Suppressor macrophage treated with lipopolysaccharide for 4 hours (primary cell): ENCODE measurements at places on chromosomes 5 and 9.
A peak's percentile ranks its signal among the peaks of the same experiment; 100 is the strongest.

- no peak for DNase-seq
These were observed 272.8 kb downstream of the DOCK8 start for GRCh38 chr9:487429-487828.

GRCh38 chr5:171913987-171914273, 92.5 kb downstream of the FBXW11 start:
- DNase-seq, result no peak

DNA sequence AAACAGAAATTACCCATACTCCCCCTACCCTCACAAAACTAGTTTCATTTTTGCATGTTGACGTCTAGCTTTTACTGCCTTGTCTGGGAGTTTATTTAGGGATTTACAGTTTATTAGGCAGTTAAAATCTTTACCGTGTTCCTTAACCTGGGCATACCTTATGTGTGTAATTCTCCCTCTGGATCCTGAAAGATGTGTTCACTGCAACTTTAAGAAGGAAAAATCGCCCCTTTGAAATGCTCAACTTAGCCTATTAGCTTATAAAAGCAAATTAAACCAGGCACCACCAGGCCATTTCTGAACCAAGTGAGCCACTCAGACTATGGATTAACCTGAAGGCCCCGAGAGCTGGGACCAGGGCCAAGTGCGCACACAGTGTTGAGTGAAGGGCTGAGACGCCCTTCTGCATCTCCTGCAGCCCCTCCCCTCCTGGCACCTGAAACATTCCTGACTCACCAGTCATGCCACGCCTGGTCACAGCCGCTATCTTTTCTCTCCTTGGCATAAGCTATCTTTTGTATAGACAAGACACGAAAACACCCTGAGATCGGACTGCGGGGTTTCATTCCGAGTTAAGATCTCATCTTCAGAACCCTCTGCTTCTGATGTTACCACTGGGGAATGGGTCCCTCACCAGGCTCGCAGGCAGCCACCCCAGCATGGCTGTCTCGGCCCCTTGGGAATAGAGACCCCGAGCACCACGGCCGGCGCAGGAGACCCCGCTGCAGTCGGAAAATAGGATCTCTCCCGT, 111.9 kb downstream of the ROR2 start:
- no peak for DNase-seq

DNA sequence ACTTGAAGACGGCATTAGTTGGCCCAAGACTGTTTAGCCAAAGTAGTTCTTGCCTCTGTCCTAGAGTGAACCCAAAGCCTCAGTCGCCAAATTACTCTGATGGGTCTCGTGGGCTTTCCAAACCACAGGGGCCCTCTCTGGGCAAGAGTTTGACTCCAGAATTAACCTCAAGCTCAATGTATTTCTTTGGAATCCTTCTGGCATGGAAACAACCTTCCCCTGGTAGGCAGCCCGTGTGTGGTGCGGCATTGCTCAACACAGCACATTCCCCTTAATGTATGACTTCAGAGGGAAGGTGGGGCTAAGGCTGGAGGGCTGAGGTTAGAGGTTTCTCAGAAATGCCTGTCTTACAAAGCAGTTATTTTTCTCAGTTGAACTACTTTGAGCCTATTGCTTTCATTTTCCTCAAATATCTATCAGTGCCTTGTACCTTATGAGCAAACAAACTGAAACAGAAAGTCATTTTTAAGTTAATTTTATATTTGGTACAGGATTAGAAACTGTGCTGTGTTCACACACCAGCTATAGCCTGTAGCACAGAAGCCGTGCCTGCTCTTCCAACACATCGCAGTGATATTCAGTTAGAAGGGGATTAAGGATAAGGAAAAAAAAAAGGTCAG, 123.9 kb upstream of the HAPLN1 start:
- DNase-seq, result peak; percentile 15

DNA sequence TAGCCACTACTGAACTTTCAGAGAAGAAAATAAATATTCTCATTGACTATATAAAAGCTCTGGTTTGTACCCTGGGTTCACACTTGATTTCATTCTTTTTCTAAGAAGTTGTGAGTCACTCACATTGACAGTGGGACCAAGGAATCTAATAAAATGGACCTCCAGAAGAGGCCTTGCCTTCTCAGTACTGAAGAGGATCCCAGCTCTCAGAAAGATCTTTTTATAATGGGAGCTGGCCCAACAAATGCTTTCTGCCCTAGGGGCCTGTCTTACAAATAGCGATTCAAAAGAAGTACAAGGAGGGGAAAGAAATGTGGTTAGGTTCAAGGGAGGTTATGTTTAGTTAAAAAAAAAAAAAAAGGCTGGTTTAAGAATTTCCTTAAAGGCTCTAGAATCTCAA, 237.9 kb downstream of the ISL1 start:
- no peak for DNase-seq

DNA sequence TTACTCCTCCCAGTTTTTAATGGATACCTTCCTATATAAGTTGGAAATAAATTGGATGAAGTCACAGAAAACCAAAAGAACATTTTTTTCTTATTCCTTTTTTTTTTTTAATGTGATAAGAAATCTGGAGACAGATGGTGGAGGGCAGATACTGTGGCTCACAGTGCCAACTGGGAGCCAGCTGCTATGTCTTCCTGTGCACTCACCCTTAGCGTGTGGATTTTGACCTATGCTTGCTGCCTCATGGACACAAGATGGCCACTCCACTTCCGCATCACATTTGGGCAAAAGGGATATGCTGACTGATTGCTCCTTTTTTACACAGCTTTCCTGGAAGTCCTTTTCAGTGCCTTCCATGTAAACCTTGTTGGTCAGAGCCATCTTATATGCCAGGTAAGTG, 342.6 kb downstream of the MAN2A1 start:
- DNase-seq, result no peak

- DNase-seq, result no peak
These were observed 47.0 kb downstream of the CFAP90 start for GRCh38 chr5:7803937-7804336.

DNA sequence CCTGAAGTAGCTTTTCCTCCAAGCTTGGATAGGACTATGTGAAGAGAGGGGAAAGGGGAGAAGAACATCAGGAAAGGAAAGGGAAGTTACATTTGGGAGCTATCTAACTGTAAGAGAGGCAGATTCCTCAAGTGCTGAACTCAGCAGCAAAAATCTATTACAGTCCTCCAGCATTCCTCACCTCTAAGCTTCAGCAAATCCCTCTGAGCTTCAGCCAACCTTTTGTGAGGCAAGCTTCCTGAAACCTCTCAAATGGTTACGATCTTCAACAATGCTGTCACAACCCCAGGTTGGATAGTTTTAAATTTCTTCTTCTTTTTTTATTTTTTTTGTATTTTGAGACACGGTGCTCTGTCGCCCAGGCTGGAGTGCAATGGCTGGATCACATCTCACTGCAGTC, 2.5 kb upstream of the RNF38 start:
- DNase-seq, result no peak

DNA sequence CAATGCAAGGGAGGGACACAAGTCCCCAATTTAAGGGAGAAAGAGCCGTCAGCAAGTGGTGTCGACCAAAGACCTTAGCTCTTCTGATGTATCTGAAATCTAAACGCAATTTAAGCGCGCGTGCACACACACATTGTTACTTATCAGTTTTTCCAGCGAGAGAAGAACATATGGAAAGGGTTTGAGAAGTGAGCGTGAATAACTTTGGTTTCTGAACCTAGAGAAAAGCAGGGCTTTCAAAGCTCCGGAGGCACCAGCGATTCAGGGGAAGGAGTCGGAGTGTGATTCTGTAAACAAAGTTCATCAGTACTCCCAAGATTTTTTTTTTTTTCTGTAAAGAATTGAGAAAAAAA, 191.8 kb downstream of the MEF2C start:
- DNase-seq, result no peak

DNA sequence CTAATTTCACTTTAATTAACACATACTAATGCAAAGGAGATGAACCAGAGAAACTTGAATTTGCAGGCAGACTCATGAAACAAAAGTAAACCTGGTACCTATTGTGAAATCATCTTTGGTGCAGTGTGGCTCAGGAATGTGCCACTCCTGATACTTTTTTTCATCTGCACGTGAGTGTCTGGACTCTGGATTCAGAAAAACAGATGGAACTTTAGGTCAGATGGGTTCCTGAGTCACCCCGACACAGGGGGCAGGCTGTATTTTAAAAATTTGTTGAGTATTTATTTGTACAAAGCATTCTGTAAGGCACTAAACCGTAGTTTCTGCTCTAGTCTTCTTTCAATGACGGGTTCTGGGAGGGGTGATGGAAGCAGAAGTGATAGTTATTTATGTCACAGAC, 52.2 kb upstream of the TUT7 start:
- DNase-seq, result peak; percentile 32

DNA sequence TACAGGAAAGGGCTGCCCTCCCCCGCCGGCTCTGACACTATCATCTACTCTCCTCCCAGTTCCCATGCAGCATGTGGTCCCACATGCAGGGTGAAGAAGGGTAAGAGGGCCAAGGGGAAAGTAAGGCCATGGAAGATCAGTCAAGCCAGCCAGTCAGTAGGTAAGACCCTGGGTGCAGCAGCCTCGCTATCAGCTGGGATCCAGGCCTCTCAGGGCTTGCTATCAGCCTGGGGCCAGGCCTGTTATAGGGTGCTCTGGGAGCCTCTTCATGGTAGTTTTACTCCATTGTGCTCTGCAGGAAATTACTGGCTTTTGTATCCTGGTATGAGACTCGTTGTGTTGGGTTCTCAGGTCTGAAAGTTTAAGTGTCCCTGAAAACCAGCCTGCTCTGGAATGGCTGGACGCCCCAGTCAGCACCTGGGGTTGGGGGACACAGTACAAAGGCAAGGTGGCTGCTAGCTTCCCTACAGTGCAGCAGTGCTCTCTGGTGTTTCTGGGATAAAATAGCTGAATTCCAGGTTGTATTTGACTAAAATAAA, 21.4 kb downstream of the SLC22A4 start:
- no peak for DNase-seq

DNA sequence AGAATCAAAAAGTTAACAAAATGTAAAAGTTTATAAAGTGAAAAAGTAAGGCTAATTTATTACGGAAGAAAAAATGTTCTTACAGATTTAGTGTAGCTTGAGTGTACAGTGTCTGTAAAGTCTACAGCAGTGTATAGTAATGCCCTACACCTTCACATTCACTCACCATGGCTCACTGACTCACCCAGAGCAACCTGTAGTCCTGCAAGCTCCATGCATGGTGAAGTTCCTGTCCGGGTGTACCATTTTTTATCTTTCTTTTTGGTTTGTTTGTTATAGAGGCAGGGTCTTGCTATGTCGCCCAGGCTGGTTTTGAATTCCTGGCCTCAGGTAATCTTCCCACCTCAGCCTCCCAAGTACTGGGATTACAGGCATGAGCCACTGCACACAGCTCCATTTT, 93.6 kb downstream of the MED27 start:
- DNase-seq, result no peak

GRCh38 chr5:150412319-150413175, at the start of gene CD74:
Gene CD74, minus strand, starts transcription at chr5:150412910. Its CDS starts 161 bp downstream, at chr5:150412749.
- DNase-seq, result peak; percentile 91

- no peak for DNase-seq
These were observed 76.2 kb downstream of the NRG2 start for GRCh38 chr5:139966856-139967255.

DNA sequence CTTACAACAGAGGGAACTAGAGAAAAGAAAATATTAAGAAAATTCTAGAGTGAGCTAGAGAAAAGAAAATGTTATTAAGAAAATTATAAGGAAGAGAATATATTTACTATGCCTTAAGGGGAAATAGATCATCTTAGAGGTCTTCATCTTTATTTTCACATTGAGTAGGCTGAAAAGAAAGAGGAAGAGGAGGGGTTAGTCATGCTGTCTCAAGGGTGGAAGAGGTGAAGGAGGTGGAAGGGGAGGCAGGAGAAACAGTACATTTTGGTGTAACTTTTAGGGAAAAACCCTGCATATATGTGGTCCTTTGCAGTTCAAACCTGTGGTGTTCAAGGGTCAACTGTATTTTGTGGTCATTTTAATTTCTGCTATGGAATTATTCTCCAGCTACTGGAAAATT, 46.6 kb downstream of the PPIP5K2 start:
- DNase-seq, result peak; percentile 50

GRCh38 chr5:91591076-91591475, 208.0 kb upstream of the ARRDC3 start:
- no peak for DNase-seq

- no peak for DNase-seq
These were observed 42.9 kb upstream of the VDAC1 start for GRCh38 chr5:134047687-134048056.

GRCh38 chr5:2295476-2295875, 412.8 kb upstream of the IRX4 start:
- DNase-seq, result no peak

GRCh38 chr5:34410411-34411139, 245.6 kb upstream of the RAI14 start:
- DNase-seq, result no peak

GRCh38 chr9:130770679-130771442, 64.2 kb upstream of the ABL1 start:
- peak; percentile 60 for DNase-seq

DNA sequence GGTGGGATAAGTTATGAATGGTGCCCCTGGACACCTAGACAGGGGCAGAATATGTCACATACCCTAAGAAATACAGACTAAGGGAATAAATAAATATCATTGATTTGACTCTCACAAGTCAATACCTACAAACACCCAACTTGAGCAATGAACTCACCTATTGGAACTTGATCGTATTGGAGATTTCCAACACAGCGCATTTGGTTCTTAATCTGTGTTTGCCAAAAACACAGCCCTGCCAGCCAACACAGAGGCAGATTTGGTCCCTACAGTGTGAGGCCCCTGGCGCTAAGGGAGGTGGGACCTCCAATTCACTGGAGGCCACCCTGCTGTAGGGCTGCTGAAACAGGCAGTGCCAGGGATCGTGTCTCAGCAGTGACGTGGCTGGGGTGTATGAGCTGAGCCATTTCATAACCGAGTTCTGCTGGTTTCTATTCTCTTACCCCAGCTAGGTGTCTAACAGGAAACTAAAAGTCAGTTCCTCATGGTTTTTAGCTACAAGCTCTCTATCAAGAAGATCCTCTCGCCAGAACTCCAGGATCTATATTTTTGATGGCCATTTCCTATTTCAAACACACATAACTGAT, 84.5 kb downstream of the SLC1A1 start:
- DNase-seq, result peak; percentile 5

- DNase-seq, result no peak
These were observed 62.5 kb downstream of the CRB2 start for GRCh38 chr9:123418506-123418905.

DNA sequence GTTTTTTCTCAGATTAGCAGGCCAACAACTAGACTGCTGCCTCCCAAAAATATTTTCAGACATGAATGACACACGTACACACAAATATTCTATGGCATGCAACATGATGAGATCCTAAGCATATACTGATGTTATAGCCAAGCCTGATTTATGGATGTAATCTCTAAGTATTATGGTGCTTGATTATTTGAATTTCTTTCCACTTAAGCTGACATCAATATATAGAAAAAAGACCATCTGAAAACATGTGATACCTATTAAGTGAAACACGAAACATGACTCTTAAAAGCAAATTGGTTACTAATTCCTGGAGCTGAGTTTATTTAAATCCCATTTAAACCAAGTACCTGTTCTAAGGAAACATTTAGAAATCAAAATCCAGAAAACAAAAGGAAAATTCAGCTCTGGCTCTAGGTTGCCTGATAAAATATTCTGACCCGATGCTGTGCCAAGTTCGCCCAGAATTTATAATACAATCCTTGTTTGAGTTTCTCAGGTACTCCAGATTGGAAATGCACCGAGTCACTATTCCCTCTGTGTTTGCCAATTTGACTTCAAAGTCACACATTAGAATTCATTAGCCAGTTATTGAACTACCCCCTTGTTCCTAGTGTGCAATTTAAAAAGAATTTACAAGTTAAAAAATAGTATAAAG, 548.6 kb downstream of the CSNK1G3 start:
- no peak for DNase-seq

GRCh38 chr5:36683821-36684434, 77.5 kb downstream of the SLC1A3 start:
- peak; percentile 54 for DNase-seq
